GM23248 (cell line): ENCODE measurements at places on chromosomes 2 and 18. TPM values are rescaled to one million over a fixed set of nuclear protein-coding genes. Genes with fewer than 3 reads are reported as not detected.

Gene LAMA1
- 2.8 and 3.1 TPM in 2 replicates for polyA plus RNA-seq

Gene CAPN14
- 0.06 TPM in 1 of 2 replicates, not detected in the other for polyA plus RNA-seq

Gene SFTPB
- not detected in 2 replicates for polyA plus RNA-seq

Gene RAMP1
- 11.1 and 11.8 TPM in 2 replicates for polyA plus RNA-seq

Gene EN1
- polyA plus RNA-seq = 4.1 and 5.3 TPM in 2 replicates

Gene POTEI
- not detected in 2 replicates for polyA plus RNA-seq

Gene CHAC2
- 4.0 and 5.4 TPM in 2 replicates for polyA plus RNA-seq
